Stimulated activated CD8-positive, alpha-beta memory T cell treated with anti-CD3 and anti-CD28 coated beads, Interleukin-7, amount 100 ng/mL, for 4 hours (primary cell): ENCODE measurements at places on chromosomes 12 and 14.

GRCh38 chr14:72665259-72665658 is 228.6 kb downstream of the DPF3 start:
- no peak for DNase-seq

- DNase-seq: no peak
Measured at GRCh38 chr12:119183942-119184695, 5.4 kb downstream of the HSPB8 start.

- no peak for DNase-seq
Measured at GRCh38 chr12:7083125-7083524, 9.1 kb downstream of the C1R start.

DNA sequence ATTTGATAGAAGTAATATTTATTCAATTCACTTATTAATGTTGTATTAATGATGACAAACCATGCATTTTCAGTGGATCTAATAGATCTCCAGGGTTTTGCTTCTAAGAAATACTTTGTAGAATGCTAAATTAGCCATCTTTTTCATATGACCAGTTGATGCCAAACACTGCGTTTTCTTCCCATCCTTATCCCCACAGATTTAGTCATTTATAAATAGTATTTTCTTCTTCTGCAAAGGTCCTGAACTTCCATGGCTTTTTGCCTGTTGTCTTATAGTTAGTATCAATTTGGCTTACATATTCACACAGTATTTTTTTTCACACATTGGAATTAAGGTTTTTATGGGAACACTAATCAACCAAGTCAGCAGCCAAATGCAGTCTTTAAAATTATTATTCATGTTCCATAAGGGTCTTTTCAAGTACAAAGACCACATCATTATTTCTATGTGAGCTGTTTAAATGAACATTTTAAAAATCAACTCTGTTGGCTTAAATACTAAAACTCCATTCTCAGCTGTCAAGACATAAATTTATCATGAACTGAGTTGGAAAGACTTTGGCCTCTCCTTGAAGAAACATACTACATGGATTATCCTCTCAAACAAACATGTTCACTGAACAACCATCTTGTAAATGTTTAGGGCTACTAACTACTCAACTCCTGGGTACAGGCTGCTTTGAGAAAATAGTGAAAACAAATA is 1278.4 kb upstream of the FLRT2 start:
- no peak for DNase-seq

- DNase-seq: no peak
Measured at GRCh38 chr12:129592449-129592848, 311.4 kb downstream of the TMEM132D start.
